Sigmoid colon (tissue), 7 donors: ENCODE measurements at places on chromosomes 1 and 21. TPM values are rescaled to one million over a fixed set of nuclear protein-coding genes. Genes with fewer than 3 reads are reported as not detected.

GRCh38 chr21:20997636-20998455 is at the start of gene NCAM2:
TSS of gene NCAM2 (plus strand) at chr21:20998409.
- H3K4me3 ChIP-seq: peak within 1 kb of the TSS; percentile 58
- DNase-seq: peak; percentile 86

- no peak overlapping the region for H3K4me3 ChIP-seq
- DNase-seq: no peak
- no peaks in the 10 kb centered on the region for H3K36me3 ChIP-seq
- H3K27ac ChIP-seq: no peak overlapping the region
These were observed 32.3 kb downstream of the HHAT start for GRCh38 chr1:210360852-210361477.

GRCh38 chr1:159009704-159010361 is at the start of gene IFI16:
TSS of gene IFI16 (plus strand) at chr1:159009907. CDS start at chr1:159014681, 4,774 bp downstream.
- peak; percentile 69 for DNase-seq
- peaks cover 11% of the 10 kb centered on the region for H3K4me1 ChIP-seq
- no peaks in the 10 kb centered on the region for H3K36me3 ChIP-seq

- H3K36me3 ChIP-seq: no peaks in the 10 kb centered on the region
- peak overlapping the region; percentile 32 for H3K27ac ChIP-seq
These were observed 1.7 kb downstream of the RAB7B start for GRCh38 chr1:206001476-206001888.

DNA sequence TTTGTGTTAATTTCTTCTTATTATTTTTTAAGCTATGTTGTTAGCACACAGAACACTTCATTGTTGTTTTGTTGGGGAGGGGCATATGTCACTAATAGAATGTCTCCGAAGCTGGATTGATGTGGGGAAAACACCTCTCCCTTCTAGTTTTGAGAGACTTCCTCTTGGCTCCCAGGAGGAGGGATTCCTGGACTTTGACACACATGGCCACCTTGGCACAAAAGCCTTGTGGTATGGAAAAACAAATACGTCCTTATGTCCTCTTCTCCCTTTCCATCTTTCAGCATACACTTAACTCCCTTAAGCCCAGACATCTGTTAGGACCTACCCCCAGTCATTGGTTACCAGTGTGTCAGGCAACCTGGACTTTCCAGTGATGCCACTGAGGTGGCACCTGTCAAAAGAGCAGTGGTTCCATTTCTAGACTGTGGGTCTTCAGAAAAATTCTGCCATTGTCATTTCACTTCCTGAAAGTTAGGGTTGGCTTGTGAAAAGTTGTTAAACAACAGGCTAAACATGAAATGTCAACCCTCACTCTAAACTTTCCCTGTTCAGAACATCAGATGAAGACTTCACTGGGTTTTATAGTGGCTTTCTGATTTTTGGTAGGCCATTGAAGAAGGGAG is 12.5 kb upstream of the ABCB10 start:
- H3K27ac ChIP-seq: no peak overlapping the region
- no peak for DNase-seq
- no peaks in the 10 kb centered on the region for H3K36me3 ChIP-seq
- H3K4me1 ChIP-seq: no peaks in the 10 kb centered on the region

DNA sequence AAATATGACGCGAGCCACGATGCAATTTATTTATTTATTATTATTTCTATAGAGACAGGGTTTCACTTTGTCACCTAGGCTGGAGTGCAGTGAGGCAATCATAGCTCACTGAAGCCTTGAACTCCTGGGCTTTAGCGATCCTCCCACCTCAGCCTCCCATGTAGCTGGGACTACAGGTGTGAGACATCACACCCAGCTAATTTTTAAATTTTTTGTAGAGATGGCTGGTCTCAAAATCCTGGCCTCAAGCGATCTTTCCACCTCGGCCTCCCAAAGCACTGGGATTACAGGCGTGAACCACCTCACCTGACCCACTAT is 63.6 kb downstream of the IRF2BP2 start:
- no peak overlapping the region for H3K4me3 ChIP-seq
- no peaks in the 10 kb centered on the region for H3K4me1 ChIP-seq
- no peaks in the 10 kb centered on the region for H3K27me3 ChIP-seq
- peak overlapping the region; percentile 99 for H3K27ac ChIP-seq
- H3K36me3 ChIP-seq: no peaks in the 10 kb centered on the region

DNA sequence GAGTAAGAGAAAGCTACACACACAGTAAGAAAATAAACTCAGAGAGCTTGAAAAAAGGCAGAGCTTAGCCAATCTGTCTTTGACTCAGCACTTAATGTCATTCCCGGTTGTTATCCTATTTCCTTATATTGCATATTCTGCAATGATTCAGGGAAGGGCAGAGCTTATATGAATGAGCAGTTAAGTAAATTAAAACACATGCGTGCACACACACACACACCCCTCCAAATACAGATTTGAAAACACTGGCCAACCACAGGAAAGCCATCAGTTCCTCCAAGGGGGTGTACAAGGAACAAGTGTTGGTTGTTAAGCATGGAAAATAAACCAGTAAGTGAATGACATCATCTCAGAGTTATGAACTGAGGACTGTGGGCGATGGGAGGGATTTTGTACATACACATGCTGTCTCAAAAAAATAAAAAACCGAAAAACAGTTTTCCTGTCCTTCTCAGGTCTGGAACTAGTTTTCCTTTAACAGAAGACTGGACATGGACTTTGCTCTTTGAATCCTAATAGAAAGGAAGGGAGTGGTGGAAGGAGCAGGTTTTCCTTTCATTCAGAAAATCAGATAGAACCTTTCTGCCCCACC is 1.0 kb downstream of the IQGAP3 start:
- H3K4me1 ChIP-seq: peaks cover 6% of the 10 kb centered on the region
- peaks cover 4% of the 10 kb centered on the region for H3K27me3 ChIP-seq
- peak; percentile 8 for DNase-seq
- no peak overlapping the region for H3K4me3 ChIP-seq
- no peak overlapping the region for H3K27ac ChIP-seq

GRCh38 chr1:165235155-165235776 is 121.2 kb downstream of the LMX1A start:
- H3K4me1 ChIP-seq: no peaks in the 10 kb centered on the region
- H3K27me3 ChIP-seq: peaks cover 4% of the 10 kb centered on the region
- peak overlapping the region; percentile 35 for H3K4me3 ChIP-seq

- H3K4me1 ChIP-seq: no peaks in the 10 kb centered on the region
- no peak overlapping the region for H3K27ac ChIP-seq
- no peak for DNase-seq
- no peaks in the 10 kb centered on the region for H3K36me3 ChIP-seq
These were observed 258.5 kb downstream of the FOXD2 start for GRCh38 chr1:47696404-47696736.

DNA sequence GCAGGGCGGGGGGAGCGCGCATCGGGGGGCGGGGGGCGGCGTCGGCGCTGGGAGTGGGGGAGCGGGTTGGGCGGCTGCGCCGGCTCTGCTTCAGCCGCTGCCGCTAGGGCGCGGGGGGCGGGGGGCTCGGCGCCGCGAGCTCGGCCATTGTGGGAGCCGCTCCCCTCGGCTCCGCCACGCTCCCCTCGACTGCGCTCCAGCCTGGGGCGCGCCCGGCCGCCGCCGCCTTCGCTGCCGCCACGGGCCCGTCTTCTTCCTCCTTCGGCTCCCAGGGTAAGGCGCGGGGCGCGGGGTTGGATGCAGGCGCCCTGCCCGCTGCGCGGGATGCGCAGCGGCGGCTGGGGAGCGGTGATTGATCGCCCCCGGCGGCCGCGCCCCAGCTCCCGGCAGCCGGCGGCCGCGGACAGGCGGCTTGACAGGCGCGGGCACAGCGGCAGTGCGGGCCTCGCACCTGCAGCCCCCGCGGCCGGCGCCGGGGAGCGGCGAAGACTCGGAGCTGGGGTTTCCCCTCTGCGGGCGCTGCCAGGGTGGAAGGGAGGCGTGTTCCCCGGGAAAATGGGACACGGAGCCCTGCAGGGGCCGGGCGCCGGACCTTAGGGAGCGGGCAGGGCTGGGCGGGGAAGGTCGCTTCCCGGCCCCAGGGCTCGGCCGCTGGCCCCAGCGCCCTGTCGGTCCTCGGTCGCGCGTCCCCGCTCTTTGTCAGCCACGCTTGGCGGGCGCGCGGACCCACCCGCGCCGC is 55.3 kb downstream of the NDUFS5 start:
- H3K27me3 ChIP-seq: peaks cover 29% of the 10 kb centered on the region
- H3K4me3 ChIP-seq: peak overlapping the region; percentile 67
- no peak for DNase-seq
- no peak overlapping the region for H3K27ac ChIP-seq

- H3K4me1 ChIP-seq: peaks cover 46% of the 10 kb centered on the region
- H3K36me3 ChIP-seq: no peaks in the 10 kb centered on the region
- H3K27ac ChIP-seq: peak overlapping the region; percentile 97
- DNase-seq: no peak
These were observed 1.6 kb downstream of the NFIA start for GRCh38 chr1:61083807-61084440.

- DNase-seq: no peak
- peak overlapping the region; percentile 65 for H3K27ac ChIP-seq
- H3K36me3 ChIP-seq: no peaks in the 10 kb centered on the region
- no peak overlapping the region for H3K4me3 ChIP-seq
These were observed 163.7 kb downstream of the NTPCR start for GRCh38 chr1:233114159-233114558.

- no peaks in the 10 kb centered on the region for H3K27me3 ChIP-seq
- no peak overlapping the region for H3K4me3 ChIP-seq
- H3K36me3 ChIP-seq: no peaks in the 10 kb centered on the region
These were observed 1.8 kb downstream of the SWT1 start for GRCh38 chr1:185158800-185159199.

DNA sequence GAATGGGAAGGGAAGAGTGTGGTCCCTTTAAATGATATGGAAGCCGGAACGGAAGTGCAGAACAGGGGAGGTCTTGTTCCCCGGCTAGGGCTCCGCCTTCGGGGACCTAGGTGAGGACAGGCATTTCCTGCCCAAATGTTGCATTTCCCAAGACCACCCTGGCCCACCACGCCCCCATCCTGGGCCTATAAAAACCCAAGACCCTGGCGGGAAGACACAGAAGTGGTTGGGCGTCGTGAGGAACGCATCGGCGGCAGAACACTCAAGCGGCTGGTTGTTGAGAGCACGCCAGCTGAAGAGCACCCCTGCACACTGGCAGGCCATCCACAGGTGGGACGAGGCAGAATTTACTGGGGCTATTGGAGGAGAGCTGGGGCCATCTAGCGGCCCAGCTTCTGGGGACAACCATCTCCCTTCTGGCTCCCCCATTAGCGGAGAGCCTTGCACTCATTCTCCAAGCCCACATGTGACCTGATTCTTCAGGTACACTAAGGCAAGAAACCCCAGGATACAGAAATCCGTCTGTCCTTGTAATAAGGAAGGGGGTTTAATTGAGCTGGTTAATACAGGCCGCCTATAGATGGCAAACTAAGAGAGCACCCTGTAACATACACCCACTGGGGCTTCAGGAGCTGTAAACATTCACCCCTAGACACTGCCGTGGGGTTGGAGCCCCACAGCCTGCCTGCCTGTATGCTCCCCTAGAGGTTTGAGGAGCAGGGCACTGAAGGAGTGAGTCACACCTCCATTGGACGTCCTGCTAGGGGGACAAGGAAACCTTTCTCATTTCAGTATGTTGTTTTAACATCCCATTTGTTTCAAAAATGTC is 1327.9 kb downstream of the BRINP3 start:
- no peaks in the 10 kb centered on the region for H3K27me3 ChIP-seq
- no peak overlapping the region for H3K27ac ChIP-seq
- no peak overlapping the region for H3K4me3 ChIP-seq
- H3K4me1 ChIP-seq: no peaks in the 10 kb centered on the region

DNA sequence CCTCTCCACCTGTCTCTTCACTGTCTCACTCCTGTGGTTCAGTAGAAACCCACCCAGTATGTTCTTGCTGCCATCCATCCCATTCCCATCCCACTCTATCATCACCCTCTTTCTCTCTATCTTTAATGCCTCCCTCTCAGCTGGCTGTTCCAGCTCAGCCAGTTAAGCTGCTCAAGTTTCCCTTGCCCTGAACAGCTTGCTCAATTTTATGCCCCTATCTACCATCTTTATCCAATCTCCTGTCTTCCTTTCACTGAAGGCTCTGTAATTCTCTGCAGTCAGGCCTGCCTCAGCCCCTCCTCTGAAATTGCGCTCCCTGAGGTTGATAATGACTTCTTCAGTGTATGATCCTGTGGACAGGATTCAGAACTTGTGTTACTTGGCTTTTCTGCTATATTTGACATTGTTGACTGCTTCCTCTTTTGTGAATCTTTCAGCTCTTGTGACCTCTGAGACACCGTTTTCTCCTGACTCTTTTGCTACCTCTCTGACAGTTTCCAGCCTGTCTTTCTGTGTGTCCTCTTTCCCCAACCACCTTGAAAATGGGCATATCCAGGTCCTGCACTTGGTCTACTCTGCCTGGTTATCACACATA is 13.9 kb upstream of the BCAR3 start:
- H3K27ac ChIP-seq: no peak overlapping the region
- H3K4me1 ChIP-seq: no peaks in the 10 kb centered on the region
- no peaks in the 10 kb centered on the region for H3K27me3 ChIP-seq

GRCh38 chr1:223512057-223512456 is 118.8 kb downstream of the CCDC185 start:
- no peak overlapping the region for H3K27ac ChIP-seq
- no peaks in the 10 kb centered on the region for H3K36me3 ChIP-seq

DNA sequence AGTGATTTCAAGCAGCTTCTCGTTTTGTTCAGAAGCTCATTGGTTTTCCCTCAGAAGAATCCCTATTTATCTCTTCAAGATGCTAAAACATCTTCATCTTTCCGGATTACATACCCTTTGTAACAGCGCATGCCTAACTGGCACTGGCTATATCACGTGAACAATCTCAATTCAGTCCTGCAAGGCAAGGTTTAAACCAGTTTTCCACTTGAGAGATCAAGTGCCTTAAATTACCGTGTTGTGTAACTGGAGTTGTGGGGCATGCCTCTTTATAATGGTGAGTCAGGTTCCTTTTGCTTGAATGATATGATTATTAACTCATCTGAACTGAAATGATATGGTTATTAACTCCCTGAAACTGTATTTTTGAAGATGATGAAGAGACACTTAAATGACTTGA is 11.0 kb upstream of the ZFP69B start:
- H3K4me3 ChIP-seq: no peak overlapping the region
- H3K4me1 ChIP-seq: no peaks in the 10 kb centered on the region
- H3K27me3 ChIP-seq: no peaks in the 10 kb centered on the region
- H3K36me3 ChIP-seq: no peaks in the 10 kb centered on the region
- no peak for DNase-seq
- no peak overlapping the region for H3K27ac ChIP-seq

SMIM1 gene
- total RNA-seq: 6.1 TPM

TRIM17 gene
- total RNA-seq: not detected

ESPN gene
- 1.3 TPM for total RNA-seq

HCRTR1 gene
- not detected for total RNA-seq

HRNR gene
- not detected for total RNA-seq

G0S2 gene
- total RNA-seq: 20.1 TPM

AJAP1 gene
- total RNA-seq: 0.49 TPM

GUCA2A gene
- total RNA-seq: 2.2 TPM

NCF2 gene
- total RNA-seq: 14.6 TPM

HEYL gene
- 3.8 TPM for total RNA-seq

HES4 gene
- total RNA-seq: 28.0 TPM

SLC5A9 gene
- not detected for total RNA-seq

CASQ1 gene
- 2.5 TPM for total RNA-seq
